ENCODE measurements at places on chromosomes 1 and 21.

DNA sequence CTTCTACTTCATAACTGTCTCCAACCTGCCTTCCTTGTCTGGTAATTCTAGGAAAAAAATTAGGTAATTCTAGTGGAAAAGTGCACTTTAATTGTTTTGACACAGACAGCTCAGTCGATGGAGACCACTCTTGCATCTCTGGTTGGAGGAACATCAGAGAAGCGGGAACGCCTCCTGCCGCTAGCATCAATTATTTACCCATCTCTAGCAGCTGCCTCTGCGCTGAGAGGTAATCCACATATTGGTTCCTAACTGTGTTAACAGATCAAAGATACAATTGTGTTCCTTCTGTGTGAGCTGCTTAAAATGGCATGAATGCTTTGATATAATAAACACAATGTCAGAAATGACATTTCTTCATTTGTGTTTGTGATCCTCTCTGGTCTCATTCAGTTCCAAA lies 33.3 kb downstream of the C2CD2 start:
- DNase-seq, result no peak

GRCh38 chr1:2854611-2855010 lies 53.1 kb upstream of the TTC34 start:
- DNase-seq, result no peak

- DNase-seq, result no peak
These were observed 49.1 kb downstream of the DMAP1 start for GRCh38 chr1:44262414-44262813.

DNA sequence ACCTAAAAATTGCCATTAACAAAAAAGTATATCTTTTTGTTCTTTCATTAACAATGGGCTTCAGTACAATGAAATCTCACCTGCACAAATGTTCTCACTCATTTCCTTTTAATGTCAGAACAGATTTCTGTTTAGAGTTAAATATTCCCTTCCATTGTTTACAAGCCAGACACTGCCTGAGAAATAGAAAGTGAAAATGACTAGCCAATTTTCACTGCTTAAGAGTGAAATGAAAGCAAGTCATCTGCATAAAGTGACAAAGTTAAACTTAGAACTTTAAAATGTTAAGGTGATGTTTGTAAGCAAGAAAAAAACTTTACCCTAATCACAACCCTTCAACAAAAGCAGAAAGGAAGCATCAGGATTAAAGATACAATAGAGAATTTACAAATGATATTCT lies 27.5 kb downstream of the COA6 start:
- no peak for DNase-seq

DNA sequence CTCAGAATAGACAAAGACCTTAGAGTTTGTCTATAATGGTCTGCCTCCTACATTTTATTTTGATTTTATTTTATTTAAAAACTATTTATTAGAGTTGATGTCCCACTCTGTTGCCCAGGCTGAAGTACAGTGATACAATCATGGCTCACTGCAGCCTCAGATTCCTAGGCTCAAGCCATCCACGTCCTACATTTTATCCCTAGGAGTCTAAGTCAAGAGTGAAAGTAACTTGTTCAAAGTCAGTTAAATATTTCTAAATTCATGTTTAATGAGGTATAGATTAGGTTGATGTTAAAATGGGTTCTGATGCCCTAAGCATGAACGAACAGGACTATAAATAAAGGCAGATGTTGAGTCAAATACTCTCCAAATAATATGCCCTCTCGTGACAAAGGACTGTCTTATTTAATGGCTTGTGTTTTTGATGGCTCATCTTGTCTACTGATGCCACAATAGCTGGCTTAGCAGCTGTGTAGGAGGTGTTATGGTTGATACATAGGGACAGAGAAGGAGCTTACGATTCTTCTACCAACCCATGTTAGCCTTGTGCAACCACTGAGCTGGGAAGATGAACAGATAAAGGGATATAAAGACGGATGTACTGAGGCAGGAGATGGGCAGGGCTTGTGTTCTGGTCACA lies 66.0 kb upstream of the CR1L start:
- no peak for DNase-seq

- DNase-seq, result no peak
These were observed 62.8 kb upstream of the BCAR3 start for GRCh38 chr1:93744299-93744988.

- DNase-seq, result no peak
These were observed 31.1 kb downstream of the MRAP start for GRCh38 chr21:32329776-32330175.

DNA sequence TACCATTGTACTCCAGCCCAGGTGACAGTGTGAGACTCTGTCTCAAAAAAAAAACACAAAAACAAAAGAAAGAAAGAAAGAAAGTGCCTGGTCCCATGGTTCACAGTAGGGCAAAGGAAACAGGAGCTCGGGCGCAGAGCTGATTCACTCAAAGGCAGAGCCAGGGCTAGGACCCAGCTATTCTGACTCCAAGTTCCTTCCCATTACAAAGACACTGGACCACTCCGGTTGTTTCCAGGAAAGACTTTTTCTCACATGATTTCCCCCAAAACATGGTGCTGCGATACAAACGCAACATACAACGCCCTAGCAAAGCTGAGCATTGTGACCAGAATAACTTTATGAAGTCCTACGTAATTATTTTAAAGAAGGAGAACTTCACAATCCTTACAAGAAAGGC lies 10.7 kb downstream of the ABCG1 start:
- no peak for DNase-seq

DNA sequence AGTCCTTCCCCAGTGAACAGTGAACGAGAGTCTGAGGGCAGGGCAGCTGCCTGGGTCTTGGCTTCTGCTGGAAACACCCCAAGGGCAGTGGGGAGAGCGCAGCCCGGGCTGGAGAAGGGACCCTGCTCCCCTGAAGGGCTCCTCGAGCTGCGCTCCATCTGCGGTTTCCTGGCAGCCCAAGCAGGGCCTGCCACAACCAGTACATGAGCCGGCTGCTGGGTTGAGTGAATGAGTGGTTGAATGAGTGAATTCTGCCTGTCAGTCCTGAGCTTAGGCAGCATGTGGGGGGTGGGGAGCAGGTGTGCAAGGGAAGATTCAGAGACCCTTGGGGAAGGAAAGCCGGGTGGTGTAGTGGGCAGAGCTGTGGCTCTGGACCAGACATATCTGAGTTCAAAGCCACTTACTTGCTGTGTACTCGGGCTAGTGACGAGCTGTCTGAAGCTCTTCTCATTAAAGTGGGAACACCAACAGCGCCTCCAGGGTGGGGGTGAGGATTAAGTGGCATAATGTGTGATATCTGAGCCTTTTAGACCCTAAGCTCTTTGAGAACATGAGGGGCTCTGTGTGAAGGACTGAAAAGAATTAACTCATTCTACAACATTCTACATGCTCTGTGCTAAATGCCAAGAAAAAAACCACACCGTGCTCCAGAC lies 3.7 kb downstream of the OPRD1 start:
- DNase-seq, result no peak

- DNase-seq, result no peak
These were observed 574.7 kb downstream of the USP25 start for GRCh38 chr21:16304174-16305095.

DNA sequence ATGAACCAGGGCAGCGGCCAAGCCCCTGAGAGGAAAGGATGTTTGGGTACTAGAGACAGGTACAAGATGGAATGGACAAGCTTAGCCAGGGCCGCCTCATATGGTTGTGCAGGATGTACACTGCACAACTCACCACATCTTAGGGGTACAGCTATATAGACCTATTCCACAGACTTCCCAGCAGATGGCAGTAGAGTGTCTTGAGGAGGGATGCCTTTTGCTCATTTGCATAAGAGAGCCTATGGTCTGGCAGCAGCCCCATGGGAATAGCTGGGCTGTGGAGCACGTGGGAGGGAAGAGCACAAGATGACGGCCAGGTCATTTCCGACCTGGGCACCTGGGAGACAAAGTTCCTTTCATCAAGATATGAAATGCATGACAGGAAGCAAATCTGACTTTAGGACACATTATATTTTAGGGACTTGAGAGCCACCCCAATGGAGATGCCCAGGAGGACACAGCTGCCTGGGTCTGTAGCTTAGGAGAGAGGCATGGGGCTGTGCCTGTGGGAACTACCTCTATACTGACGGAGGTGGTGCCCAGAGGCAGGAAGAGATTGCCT lies 215.5 kb downstream of the KCNJ6 start:
- DNase-seq, result peak; percentile 31

DNA sequence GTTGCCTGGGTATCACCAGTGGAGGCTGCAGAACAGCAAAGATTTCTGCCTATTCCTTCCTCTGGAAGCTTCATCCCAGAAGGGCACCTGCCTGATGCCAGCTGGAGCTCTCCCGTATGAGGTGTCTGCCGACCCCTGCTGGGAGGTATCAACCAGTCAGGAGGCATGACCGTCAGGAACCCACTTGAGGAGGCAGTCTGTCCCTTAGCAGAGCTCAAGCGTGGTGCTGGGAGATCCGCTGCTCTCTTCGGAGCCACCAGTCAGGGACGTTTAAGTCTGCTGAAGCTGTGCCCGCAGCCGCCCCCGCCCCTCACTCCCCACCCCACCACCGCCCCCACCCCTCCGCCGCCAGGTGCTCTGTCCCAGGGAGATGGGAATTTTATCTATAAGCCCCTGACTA lies 23.1 kb upstream of the HFM1 start:
- no peak for DNase-seq

GRCh38 chr21:30251781-30252180 lies 31.0 kb downstream of the KRTAP24-1 start:
- DNase-seq, result no peak

GRCh38 chr1:112881742-112882127 lies 74.3 kb downstream of the SLC16A1 start:
- no peak for DNase-seq

GRCh38 chr1:184416481-184416880 lies 29.7 kb downstream of the C1orf21 start:
- no peak for DNase-seq

- DNase-seq, result no peak
These were observed 29.2 kb downstream of the VASH2 start for GRCh38 chr1:212979340-212980122.

- DNase-seq, result no peak
These were observed 72.3 kb downstream of the HUNK start for GRCh38 chr21:31945141-31945540.

- DNase-seq, result no peak
These were observed 51.4 kb upstream of the ACTRT2 start for GRCh38 chr1:2969845-2970291.

DNA sequence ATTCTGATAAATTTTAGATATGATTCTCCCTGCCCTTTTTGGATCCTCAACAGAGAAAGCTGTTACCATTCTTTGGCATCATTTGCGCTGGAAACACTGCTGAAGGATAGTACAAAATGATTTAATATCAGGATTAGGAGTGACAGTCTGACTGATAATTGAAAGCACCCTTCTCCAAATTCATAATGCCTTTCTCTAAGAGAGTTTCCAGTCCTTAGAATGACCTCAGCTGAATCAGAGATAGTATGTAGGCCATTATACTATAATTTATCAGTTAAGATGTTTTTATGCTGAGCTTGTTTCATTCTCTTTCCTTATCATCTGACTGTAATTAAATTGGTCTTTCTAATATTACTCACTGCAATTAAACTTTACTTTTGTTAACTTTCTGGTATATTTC lies 166.7 kb downstream of the ZNF326 start:
- no peak for DNase-seq

GRCh38 chr1:187626056-187626455 lies 797.3 kb downstream of the PLA2G4A start:
- no peak for DNase-seq

GRCh38 chr1:171902527-171902926 lies 61.2 kb downstream of the DNM3 start:
- DNase-seq, result no peak

- DNase-seq, result no peak
These were observed 191.2 kb downstream of the GRIK1 start for GRCh38 chr21:29748391-29749167.

DNA sequence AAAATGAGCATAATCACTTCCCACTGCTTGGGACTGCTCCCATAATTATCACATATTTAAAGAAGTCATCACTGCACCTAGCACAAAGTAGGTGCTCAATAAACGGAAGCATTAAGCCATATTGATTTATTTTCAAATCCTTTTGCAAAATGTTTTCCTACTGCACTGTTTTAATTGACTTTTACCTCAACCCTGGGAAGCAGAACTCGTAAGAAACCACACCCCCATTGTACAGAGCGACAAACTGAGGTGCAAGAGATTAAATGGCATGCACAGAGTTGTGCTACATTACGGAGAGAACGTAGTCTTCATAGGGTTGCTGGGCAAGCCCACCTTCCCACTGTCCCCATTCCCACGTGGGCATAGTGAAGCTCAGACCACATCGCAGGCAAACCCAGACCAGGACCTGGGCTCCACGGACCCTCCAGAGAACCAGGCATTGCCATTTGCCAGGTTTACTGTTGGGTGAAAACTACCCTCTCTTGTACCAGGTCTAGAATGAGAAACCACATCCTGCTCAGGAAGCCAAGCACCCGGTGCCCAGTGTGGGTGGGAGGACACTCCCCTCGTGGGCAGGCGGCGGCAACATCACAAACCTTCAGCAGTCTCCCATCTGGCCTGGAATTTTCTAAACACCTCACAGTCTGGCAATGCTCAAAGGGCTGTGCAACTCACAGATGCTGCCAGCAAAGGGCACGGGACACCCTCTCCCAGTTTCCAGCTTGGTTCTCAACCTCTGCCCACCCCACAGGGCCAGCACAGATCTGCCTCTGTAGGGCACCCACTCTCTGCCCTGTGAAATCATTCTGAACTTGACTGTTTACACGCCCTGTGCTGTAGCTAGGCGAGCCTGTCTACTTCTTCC lies 8.2 kb downstream of the IFFO2 start:
- DNase-seq, result no peak

GRCh38 chr1:80509965-80510522 lies 1290.7 kb upstream of the ADGRL2 start:
- no peak for DNase-seq

DNA sequence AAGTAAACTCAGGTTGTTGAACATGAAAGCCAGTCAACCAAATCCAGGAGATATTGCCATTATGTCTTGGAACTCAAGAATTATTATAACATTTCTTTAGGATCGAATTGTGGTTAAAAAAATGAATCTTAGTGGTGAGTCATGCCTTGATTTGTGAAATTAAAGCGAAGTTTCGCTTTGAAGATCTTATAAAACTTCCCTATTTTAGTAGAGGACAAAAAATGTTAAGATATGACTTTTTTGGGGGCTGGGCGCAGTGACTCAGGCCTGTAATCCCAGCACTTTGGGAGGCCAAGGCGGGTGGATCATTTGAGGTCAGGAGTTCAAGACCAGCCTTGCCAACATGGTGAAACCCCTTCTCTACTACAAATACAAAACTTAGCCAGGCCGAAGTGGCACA lies 39.5 kb upstream of the PTBP2 start:
- no peak for DNase-seq

- no peak for DNase-seq
These were observed 50.2 kb downstream of the C21orf91 start for GRCh38 chr21:17768840-17769446.

- DNase-seq, result no peak
These were observed 20.9 kb upstream of the AGL start for GRCh38 chr1:99829269-99829668.

GRCh38 chr1:90718411-90719329 lies 1.6 kb upstream of the BARHL2 start:
- no peak for DNase-seq

GRCh38 chr1:109763646-109764415 lies at the start of gene EPS8L3:
TSS of gene EPS8L3 (minus strand) at chr1:109763923. CDS start at chr1:109761749, 2,174 bp downstream.
- DNase-seq, result peak; percentile 94

- no peak for DNase-seq
These were observed 37.5 kb downstream of the SLC19A1 start for GRCh38 chr21:45504516-45505415.
